Effector CD8-positive, alpha-beta T cell (primary cell): ENCODE measurements at places on chromosomes 13 and 19.
A peak's percentile ranks its signal among the peaks of the same experiment; 100 is the strongest.

DNA sequence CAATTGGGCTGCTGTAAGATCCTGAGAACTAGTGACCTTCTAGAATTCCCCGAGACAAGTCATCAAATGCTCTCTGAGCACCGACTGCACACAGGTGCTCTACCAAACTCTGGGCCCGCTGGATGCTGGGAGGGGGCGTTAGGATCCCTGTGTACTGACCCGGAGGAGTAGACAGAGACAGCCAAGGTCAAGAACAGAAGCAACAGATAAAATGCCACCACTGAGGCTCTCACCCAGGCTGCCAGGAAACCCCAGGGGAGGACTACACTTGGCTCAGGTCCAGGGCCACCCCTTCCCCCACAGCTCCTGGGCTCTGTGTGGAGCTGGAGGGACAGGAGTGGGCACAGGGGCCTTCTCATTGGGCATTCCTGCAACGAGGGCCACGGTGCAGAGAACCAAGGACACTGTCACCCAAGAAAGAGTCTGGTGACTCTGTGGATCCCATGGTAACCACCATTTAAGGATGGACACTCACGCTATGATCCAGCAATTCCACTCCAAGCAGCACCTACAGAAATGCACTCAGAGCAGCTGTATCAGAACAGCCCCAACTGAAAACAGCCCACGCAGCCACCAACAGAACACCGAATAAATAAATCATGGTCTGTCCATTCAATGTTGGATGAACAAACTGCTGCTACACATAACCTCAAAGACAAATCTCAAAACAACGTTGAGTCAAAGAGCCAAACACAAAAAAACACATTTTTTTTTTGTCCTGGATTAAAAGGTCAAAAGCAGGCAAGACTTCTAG, 16.8 kb upstream of the SLC35E1 start:
- DNase-seq: no peak

DNA sequence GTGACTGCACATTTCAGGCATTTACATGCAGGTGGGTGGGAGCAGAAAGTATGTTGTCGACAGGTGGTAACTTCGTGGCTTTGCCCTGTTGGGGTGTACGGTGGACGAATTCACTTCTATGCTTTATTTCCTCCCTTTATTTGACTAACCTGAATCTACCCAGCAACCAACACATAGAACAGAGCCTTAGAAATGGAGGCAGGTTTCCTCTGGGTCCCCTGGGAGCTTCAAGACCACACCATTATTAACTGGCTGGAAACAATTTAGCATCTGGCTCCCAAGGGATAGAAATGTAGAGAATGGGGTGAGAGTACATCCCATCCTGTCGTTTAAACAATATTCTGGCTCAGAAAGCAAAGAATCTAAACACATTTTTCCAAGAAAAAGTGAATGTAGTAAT, 244.4 kb downstream of the DLEU7 start:
- DNase-seq: no peak

DNA sequence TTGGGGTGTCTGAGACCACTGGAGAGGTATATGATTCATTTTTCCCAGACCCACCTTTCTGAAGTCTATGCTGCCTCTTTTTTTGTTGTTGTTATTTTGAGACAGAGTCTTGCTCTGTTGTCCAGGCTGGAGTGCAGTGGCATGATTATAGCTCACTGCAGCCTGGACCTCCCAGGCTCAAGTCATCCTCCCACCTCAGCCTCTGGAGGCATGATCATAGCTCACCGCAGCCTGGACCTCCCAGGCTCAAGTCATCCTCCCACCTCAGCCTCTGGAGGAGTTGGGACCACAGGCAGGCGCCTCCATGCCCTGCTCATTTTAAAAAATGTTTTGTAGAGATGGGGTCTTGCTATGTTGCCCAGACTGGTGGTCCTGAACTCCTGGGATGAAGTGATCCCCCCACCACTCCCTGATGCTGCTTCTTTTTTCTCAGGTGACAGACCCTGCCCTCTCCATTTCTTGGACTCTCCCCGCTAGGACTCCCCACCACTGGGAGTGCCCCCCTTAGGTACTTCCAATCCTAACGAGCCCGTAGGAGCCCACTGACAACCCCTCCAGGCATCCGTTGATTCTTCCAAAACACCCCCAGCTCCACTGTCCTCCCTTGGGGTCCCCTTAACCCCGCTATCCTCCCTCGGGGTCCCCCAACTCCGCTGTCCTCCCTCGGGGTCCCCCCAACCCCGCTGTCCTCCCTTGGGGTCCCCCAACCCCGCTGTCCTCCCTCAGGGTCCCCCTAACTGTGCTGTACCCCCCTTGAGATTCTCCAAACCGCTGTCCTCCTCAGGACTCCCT, 45.4 kb downstream of the ARHGEF18 start:
- no peak for DNase-seq

GRCh38 chr19:40933025-40933424, 51.0 kb upstream of the CYP2A7 start:
- DNase-seq: no peak

- DNase-seq: no peak
Observed at GRCh38 chr13:105670179-105670990, 865.1 kb downstream of the EFNB2 start.

DNA sequence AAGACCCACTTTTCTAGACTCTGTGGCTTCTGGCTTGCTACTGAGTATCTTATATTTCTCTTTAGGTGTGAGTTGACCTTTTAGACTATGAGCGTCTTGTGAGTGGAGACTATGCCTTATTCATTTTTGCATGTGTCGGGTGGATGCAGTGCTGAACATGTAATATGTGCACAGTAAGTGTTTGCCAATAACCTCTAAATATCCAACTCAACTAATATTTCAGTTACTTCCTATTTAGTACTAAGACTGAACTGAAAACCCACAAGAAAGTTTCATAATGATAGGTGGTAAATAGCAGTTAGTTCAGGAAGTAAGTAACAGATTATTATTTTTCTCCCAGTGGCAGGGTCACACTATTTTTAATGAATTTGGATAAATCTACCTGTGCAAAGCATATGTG, 269.3 kb downstream of the KCNRG start:
- no peak for DNase-seq

GRCh38 chr19:13938301-13939064, at the start of gene PODNL1:
PODNL1 (minus strand) TSS chr19:13938417; CDS start chr19:13938181, 236 bp downstream.
- no peak for DNase-seq

GRCh38 chr19:16628984-16629691, 1.1 kb upstream of the MED26 start:
- DNase-seq: no peak

- DNase-seq: no peak
Observed at GRCh38 chr19:17471410-17472125, 1.2 kb downstream of the SLC27A1 start.

DNA sequence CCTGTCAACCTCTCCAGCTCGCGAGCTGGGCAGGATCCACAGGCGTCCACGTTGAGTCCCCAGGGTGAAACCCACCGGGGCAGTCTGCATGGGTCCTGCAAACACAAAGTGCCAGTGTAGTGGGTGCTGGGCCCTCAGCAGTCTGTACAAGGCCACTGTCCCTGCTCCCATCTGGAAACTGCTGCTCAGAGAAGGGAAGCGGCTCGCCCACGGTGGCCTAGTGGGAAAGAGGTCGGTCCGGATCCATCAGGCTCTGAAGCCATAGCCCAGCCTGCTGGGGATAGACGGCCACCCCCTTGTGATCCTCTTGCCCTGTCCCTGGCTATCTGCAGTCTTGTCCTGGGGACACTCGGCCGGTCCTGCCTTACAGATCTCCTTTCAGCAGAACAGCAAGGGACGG, 2.6 kb upstream of the DIRAS1 start:
- DNase-seq: no peak

GRCh38 chr13:33479105-33479504, 193.6 kb upstream of the STARD13 start:
- no peak for DNase-seq

- DNase-seq: peak; percentile 40
Observed at GRCh38 chr19:1401138-1401888, at the start of gene GAMT. GAMT (minus strand) TSS chr19:1401542; CDS start chr19:1401476, 66 bp downstream.

GRCh38 chr19:46015687-46016425, 7.0 kb downstream of the PGLYRP1 start:
- peak; percentile 12 for DNase-seq

GRCh38 chr19:54077334-54077733, 3.8 kb downstream of the TARM1 start:
- no peak for DNase-seq

GRCh38 chr13:102461302-102461701, 59.5 kb upstream of the FGF14 start:
- DNase-seq: no peak

DNA sequence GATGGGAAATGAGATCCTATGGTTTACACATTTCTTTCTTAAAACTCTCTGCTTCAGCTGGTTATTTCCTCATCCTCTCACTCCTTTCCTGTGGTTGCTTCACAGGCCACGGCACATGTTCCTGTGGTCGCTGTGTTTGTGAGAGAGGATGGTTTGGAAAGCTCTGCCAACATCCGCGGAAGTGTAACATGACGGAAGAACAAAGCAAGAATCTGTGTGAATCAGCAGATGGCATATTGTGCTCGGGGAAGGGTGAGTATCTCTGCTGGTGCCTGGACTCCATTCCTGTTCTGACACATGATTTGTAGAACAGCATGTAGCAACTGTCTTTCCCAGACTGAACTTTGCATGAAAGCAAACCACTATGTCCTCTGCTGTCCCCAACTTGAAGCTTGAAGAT, 254.2 kb downstream of the ITGBL1 start:
- DNase-seq: no peak

DNA sequence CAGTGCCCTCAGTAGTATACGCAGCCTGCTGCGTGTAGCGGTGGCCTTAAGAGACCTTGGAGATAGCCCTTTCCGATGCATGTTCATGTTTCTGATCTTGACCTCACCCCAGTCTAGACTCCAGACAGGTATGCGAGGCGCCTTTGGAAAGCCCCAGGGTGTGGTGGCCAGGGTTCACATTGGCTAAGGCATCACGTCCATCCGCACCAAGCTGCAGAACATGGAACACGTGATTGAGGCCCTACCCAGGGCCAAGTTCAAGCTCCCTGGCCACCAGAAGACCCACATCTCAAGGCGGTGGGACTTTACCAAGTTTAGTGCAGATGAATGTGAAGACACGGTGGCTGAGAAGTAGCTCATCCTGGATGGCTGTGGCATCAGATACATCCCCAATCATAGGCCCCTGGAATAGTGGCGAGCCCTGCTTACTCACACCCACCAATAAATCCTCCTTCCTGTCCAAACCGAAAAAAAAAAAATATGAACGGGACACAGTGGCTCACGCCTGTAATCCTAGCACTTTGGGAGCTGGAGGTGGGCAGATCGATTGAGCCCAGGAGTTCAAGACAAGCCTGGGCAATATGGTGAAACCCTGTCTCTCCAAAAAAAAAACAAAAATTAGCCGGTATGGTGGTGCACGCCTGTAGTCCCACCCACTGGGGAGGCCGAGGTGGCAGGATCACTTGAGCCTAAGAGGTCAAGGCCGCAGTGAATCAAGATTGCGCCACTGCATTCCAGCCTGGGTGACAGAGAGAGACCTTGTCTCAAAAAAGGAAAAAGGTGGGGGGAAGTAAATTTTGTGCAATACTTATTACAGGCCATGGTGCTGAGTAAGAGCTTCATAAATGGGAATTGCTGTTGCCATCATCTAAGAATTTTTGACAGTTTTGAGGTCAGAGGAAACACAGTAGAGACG, 12.4 kb upstream of the CBLC start:
- DNase-seq: no peak

DNA sequence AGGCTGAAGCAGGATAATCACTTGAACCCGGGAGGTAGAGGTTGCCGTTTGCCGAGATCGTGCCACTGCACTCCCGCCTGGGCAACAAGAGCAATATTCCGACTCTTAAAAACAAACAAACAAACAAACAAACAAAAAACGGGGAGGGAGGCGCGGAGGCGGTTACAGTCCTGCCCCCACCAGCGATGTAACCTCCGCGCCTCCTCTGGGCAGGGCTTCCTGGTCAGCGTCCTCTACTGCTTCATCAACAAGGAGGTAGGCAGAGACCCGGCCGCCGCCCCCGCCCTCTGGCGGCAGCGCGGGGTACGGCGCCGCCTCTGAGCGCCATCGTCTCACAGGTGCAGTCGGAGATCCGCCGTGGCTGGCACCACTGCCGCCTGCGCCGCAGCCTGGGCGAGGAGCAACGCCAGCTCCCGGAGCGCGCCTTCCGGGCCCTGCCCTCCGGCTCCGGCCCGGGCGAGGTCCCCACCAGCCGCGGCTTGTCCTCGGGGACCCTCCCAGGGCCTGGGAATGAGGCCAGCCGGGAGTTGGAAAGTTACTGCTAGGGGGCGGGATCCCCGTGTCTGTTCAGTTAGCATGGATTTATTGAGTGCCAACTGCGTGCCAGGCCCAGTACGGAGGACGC, 10.2 kb downstream of the SNRPD2 start:
- peak; percentile 77 for DNase-seq

- no peak for DNase-seq
Observed at GRCh38 chr13:48265217-48265815, 32.3 kb downstream of the ITM2B start.

- no peak for DNase-seq
Observed at GRCh38 chr19:46115396-46116106, 8.9 kb downstream of the IGFL3 start.

GRCh38 chr13:21330126-21330861, 128.8 kb downstream of the ZDHHC20 start:
- no peak for DNase-seq

DNA sequence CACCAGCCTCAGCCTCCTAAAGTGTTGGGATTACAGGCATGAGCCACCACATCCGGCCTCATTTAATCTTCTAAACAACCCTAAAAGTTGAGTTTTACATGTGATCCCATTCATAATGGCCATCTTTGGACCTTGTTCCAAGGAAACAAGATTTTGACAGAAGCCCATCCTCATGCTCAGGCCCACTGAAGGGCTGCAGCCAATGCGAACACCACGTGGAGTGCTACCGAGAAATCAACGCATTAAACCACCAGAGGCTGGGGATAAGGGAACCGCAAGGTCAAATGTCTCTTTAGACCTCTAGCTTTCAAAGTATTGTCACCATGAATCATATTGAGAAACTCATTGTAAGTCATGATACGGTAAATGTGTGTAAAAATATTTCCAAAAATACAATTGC, 49.4 kb upstream of the DOCK9 start:
- no peak for DNase-seq

GRCh38 chr19:55097864-55098715, 19.3 kb downstream of the PPP1R12C start:
- no peak for DNase-seq

- DNase-seq: no peak
Observed at GRCh38 chr19:34976611-34977010, 12.6 kb upstream of the ZNF792 start.

- peak; percentile 15 for DNase-seq
Observed at GRCh38 chr19:43534816-43535761, 2.1 kb downstream of the ZNF575 start.

- no peak for DNase-seq
Observed at GRCh38 chr19:46992699-46993535, 26.7 kb upstream of the NPAS1 start.

GRCh38 chr19:42254850-42255765, at the start of gene ERF:
ERF (minus strand) TSS chr19:42255128; CDS start chr19:42254999, 129 bp downstream.
- peak; percentile 90 for DNase-seq
